ENCODE measurements at places on chromosomes 2 and 18.

DNA sequence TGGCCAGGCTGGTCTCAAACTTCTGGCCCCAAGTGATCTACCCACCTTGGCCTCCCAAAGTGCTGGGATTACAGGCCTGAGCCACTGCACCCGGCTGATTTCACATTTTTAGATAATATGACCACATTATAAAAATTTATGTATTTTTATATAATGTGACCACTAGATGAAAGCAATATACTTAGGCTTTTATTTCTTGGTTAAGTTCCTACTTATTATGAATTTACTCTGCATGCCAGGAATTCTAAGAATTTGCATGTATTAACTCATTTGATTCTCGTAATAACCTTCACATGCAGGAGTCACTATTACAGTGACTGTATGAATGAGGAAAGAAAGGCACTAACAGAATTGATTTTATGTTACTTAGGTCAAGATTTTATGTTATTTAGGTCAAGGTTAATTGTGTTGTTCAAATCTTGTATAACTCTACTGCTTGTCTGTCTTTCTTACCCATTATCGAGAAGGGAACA lies 25.6 kb upstream of the CASP8 start:
- no peak for DNase-seq

DNA sequence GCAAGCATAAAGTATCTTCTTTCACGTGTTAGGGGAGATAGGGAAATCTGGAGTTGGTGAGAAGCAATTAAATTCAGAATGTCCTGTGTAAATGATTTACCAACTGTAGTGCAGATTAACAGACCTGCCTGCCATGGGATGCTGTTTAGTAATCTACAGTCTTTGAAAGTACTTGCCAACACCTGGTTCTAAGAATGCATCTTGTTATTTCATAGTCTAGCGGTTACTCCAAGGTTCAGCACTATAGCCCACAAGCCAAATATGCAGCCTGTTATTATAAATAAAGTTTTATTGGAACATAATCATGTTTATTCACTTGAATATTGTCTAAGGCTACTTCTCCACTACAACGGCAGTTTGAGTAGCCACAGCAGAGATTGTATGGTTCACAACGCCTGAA lies 100.8 kb downstream of the OSBPL6 start:
- DNase-seq = no peak

DNA sequence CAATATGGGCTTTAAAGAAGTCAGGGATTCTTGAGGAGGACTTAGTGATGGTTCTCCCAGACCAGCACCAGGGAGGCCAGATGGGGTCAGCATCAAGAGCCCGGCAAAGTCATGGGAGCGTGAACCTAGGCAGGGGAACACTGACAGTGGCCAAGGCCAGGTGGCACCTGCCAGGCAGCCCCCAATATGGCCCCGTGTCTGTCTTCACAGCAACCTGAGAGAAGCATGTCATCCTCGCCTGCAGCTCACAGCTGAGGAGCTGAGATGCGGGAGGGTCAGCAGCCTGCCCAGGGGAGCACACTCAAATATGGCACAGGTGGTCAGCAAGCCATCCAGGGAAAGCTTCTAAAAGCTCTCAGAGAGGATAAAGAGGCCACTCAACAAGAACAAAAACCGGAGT lies 105.7 kb upstream of the GPC1 start:
- DNase-seq = no peak

- DNase-seq = no peak
Measured at GRCh38 chr18:47050468-47050867, 15.0 kb upstream of the ELOA2 start.

DNA sequence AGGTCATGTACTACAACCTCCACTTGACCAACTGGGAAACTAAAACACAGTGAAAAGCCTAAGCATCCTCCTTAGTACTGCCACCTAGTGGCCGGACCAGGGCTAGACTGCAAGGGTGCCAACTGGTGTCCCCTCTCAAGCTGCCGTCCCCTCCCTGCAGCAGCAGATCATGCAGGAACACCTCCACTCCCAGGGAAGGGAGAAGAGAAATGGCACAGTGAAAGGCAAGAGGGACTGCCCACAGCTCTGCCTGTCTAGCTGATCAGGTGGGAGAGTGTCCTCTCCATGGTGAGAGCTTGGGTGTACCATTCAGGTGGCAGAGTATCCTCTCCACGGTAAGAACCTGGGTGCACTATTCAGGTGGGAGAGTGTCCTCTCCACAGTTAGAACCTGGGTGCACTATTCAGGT lies 78.1 kb downstream of the AAK1 start:
- DNase-seq = peak; percentile 36

DNA sequence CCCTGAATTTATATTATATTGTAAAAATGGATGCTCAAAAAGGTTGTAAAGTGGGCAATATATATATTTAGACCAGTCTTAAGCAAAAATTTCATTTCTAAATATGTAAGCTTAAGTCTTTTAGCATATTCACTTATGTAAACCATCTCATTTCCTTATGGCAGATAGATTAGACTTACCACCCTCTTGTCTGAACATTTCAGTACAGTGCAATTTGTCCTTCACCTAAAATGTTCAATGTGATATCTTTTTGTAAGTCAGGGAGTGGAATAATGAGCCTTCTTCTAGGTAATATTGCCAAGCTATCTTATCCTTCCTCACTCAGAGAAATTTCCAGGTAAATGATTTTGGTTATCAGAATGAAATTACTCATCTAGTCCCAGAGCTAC lies 92.3 kb downstream of the KLF7 start:
- DNase-seq = no peak

DNA sequence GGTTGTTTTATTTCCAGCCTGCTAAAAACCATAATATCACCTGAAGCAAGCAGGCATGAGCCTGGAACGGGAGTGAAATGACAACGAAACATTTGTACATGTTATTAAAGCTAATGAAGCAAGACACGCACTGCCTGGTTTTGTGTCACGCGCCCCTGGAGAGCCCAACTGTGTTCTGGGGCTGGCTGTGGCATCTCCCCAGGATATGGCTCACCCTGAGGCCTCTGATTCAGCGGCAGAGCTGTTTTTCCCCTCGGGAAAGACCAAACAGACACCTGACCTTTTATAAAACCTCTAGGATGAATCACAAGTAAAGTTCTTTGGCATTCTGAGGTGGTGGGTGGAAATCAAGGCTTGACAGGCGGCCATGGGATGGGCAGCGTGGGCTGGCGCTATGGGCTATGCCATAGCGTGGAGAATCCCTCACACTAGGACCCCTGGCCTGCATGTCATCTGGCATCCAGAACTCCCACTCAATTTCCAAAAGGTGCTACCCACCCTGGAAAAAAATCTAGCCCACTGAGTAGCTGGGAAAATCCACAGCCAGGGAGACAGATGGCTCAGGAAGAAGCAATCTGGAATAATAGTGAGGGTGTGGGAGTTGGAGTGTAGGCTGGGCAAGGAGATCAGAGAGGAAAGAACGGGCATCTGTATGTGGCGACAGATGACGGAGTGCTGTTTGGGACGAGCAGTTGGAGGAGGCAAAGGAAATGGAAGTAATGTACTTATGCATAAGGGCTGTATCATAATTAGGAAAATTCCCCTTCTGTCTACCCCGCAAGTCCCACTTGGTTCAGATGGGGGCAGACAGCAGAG lies 262.0 kb downstream of the AFF3 start:
- DNase-seq = no peak

DNA sequence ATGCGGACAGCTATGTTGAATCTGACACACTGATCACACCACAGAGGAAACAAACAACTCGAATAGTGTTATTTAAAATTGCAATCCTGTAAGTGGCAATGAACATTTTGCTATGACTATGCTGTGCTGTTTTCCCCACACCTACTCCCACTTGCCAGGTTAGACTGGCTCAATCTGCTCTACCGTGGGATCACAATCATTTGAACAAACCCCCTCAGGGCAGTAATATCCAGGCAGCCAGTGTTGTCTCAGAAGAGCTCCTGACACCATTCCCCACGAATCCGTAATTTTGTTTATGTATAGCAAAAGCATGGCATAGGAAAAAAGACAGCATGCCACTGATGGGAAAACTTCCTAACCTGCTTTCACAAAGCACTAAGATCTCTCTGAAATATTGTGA lies 284.3 kb downstream of the ERBB4 start:
- no peak for DNase-seq

GRCh38 chr2:73292316-73292905 lies 937 bp downstream of the EGR4 start:
- DNase-seq = no peak

- no peak for DNase-seq
Measured at GRCh38 chr18:7741640-7742039, 174.5 kb downstream of the PTPRM start.

- DNase-seq = no peak
Measured at GRCh38 chr2:47152803-47153202, 2.3 kb downstream of the STPG4 start.

DNA sequence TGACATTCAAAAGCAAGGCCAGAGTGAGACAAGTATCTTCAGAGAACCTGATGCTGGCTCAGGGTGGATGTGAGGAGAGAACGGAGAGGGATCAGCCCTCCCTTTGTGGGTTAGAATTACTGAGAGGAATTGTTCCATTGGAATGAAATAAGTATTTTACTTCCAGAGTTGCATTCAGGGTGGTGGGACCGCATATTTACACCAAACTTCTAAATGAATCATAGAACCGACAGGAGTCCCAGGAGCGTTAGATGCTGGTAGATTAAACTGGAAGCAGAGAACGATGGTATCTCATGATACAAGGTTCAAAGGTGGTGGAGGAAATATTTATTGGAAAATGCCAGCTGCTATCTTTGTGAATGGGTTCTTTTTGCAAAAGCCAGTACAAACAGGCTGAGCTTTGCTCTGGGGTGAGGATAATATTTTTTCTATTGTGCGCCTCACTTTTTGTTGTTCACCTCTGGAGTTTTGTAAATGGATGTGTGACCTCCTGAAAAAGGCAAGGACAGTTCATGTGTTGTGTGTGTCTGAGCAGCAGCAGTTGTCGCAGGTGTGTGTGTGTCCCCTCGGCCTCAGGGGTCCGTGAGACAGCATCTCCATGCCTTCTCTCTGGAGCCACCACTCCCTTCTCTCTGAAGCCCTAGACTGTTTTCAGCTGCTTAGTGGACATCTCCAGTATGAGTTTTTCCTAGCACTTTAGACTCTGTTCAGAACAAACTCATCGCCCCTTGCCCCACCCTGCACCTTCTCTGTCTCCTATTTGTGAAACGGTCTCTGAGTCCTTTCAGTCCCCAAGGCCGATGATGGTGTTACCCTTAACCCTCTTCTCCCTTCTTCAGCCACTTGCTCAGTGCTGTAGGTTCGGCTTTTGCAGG lies 17.8 kb downstream of the MTCL1 start:
- no peak for DNase-seq

DNA sequence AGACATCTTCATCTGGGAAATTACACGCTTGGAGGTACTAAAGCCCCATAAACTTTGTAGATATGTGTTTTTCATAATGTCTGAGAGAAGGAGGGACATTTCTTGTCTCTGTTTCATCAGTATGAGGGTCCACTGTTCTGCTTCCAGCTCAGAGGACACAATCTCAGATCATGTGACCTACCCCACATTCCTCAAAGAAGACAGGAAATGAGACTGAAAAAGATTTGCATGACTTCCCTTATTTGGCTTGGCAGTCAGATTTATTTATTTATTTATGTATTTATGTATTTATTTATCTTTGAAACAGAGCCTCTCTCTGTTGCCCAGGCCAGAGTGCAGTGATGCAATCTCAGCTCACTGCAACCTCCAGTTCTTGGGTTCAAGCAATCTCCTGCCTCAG lies 463.7 kb upstream of the RGPD4 start:
- no peak for DNase-seq

GRCh38 chr2:3785220-3785889 lies 82.0 kb downstream of the DCDC2C start:
- DNase-seq = no peak

GRCh38 chr2:97869722-97870346 lies 125.9 kb downstream of the TMEM131 start:
- DNase-seq = no peak

GRCh38 chr2:241894056-241894641 lies 24.6 kb downstream of the RTP5 start:
- DNase-seq = no peak

GRCh38 chr2:29073933-29074332 lies 390 bp downstream of the PCARE start:
- no peak for DNase-seq

All from activated CD8-positive, alpha-beta memory T cell treated with anti-CD3 and anti-CD28 coated beads for 1 hour (primary cell).